Ovary (tissue), 10 donors: ENCODE measurements at places on chromosomes 6 and 20. TPM values are rescaled to one million over a fixed set of nuclear protein-coding genes. Genes with fewer than 3 reads are reported as not detected.

- no peaks in the 10 kb centered on the region for H3K36me3 ChIP-seq
- no peaks in the 10 kb centered on the region for H3K27me3 ChIP-seq
- H3K4me1 ChIP-seq, result no peaks in the 10 kb centered on the region
- H3K27ac ChIP-seq, result no peak overlapping the region
- DNase-seq, result no peak
Observed at GRCh38 chr6:126914801-126915200, 203.7 kb upstream of the RSPO3 start.

DNA sequence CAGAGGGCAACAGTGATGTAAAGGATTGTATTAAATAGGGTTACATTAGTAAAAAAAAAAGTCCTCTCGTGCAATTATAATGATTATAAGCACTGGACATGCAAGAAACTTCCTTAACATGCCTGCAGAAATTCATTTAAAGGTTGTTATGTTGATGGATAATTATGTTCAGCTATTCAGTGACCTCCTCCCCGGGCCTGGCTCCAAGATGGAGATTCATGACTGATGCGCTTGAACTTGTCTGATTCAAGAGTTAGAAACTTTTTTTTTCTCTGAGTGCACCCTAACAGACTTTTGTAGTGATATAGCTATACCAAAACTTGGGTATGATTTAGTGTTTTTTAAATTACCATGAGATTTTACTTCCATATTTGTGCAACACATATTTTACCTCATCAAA, 1170.0 kb upstream of the CITED2 start:
- H3K27ac ChIP-seq, result no peak overlapping the region
- no peak for DNase-seq
- H3K36me3 ChIP-seq, result no peaks in the 10 kb centered on the region
- no peaks in the 10 kb centered on the region for H3K27me3 ChIP-seq
- H3K4me3 ChIP-seq, result no peak overlapping the region

NRSN1 gene
- not detected for total RNA-seq

GRCh38 chr6:39209911-39210310, 19.4 kb downstream of the KCNK5 start:
- H3K36me3 ChIP-seq, result no peaks in the 10 kb centered on the region
- no peak overlapping the region for H3K4me3 ChIP-seq
- no peak for DNase-seq
- peaks cover 13% of the 10 kb centered on the region for H3K4me1 ChIP-seq
- no peaks in the 10 kb centered on the region for H3K27me3 ChIP-seq
- H3K27ac ChIP-seq, result no peak overlapping the region

DNA sequence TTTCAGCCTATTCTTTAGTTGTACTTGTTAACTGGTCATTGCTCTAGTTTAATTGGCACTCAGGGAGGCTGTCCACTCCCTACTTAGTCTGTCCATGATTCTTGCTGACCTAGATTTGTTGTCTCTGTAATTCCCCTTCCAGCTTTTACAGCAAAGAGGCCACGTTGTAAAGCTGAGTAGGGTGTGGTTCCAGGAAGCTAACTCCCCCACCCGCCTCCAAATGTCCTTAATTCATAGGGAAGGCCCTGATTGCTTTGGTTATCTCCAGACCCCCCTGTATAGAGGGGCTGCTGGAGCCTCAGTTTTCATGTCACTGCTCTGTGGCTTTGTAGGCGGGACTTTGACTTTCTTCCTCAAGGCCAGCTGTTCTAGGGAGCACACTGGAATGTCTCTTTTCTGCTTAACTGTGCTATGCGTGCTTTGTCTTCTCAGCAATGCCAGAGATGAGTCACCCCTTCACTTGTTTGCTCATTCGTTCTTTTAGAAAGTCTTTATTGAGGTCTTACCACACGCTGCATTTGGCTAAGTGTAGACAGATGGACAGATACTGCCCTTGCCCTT, 175.1 kb upstream of the JAG1 start:
- no peak overlapping the region for H3K4me3 ChIP-seq
- peak; percentile 17 for DNase-seq
- H3K36me3 ChIP-seq, result no peaks in the 10 kb centered on the region
- H3K27ac ChIP-seq, result no peak overlapping the region
- no peaks in the 10 kb centered on the region for H3K4me1 ChIP-seq

- H3K27ac ChIP-seq, result no peak overlapping the region
- no peaks in the 10 kb centered on the region for H3K4me1 ChIP-seq
- DNase-seq, result no peak
- H3K27me3 ChIP-seq, result no peaks in the 10 kb centered on the region
- H3K36me3 ChIP-seq, result no peaks in the 10 kb centered on the region
Observed at GRCh38 chr20:13147071-13147963, 73.8 kb upstream of the ISM1 start.

PLAGL2 gene
- total RNA-seq, result 14.0 TPM

- H3K27ac ChIP-seq, result no peak overlapping the region
- no peaks in the 10 kb centered on the region for H3K4me1 ChIP-seq
- H3K4me3 ChIP-seq, result no peak overlapping the region
- no peaks in the 10 kb centered on the region for H3K27me3 ChIP-seq
Observed at GRCh38 chr6:18551228-18551627, 164.1 kb downstream of the RNF144B start.

DNA sequence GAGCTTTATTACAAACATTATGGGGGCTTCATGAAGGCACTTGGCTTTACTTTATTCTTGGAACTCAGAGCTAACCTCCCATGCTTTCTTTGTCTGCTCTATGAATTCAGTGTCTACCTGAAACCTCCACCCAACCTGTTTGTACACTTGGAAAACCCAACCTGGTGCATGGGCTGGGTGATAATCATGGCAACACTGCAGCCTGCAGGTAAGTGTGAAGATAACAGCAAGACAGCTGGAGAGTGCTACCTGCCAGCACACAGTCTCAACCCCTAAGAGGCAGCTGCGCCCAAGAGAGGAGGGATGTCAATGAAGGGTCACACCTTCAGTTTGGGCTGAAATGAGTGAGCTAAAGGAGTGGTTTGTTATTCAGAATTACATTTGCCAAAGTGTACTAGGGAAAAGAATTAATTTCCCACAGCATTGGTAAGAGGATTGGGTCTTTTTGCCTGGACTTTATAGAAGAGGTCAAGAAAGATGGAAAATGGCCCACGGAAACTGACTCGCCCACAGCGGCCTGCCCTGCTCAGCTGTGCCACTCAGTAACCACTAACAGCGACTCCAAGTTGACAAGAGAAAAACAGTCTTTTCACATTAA, 24.4 kb downstream of the FOXQ1 start:
- no peaks in the 10 kb centered on the region for H3K27me3 ChIP-seq
- H3K4me1 ChIP-seq, result no peaks in the 10 kb centered on the region
- DNase-seq, result no peak
- H3K4me3 ChIP-seq, result no peak overlapping the region
- no peaks in the 10 kb centered on the region for H3K36me3 ChIP-seq
- H3K27ac ChIP-seq, result no peak overlapping the region

- no peaks in the 10 kb centered on the region for H3K27me3 ChIP-seq
- no peak for DNase-seq
- H3K4me3 ChIP-seq, result no peak overlapping the region
- no peaks in the 10 kb centered on the region for H3K4me1 ChIP-seq
Observed at GRCh38 chr6:14730654-14731053, 515.2 kb upstream of the JARID2 start.

NTSR1 gene
- total RNA-seq, result not detected

PSORS1C2 gene
- total RNA-seq, result not detected
